GM23338 (cell line): ENCODE measurements at places on chromosomes 5 and 9. TPM values are rescaled to one million over a fixed set of nuclear protein-coding genes. Genes with fewer than 3 reads are reported as not detected.

CAVIN4 gene
- total RNA-seq: 6.0 and 7.9 TPM in 2 replicates

SLCO6A1 gene
- total RNA-seq: 3.1 TPM in 1 of 2 replicates, not detected in the other

DNA sequence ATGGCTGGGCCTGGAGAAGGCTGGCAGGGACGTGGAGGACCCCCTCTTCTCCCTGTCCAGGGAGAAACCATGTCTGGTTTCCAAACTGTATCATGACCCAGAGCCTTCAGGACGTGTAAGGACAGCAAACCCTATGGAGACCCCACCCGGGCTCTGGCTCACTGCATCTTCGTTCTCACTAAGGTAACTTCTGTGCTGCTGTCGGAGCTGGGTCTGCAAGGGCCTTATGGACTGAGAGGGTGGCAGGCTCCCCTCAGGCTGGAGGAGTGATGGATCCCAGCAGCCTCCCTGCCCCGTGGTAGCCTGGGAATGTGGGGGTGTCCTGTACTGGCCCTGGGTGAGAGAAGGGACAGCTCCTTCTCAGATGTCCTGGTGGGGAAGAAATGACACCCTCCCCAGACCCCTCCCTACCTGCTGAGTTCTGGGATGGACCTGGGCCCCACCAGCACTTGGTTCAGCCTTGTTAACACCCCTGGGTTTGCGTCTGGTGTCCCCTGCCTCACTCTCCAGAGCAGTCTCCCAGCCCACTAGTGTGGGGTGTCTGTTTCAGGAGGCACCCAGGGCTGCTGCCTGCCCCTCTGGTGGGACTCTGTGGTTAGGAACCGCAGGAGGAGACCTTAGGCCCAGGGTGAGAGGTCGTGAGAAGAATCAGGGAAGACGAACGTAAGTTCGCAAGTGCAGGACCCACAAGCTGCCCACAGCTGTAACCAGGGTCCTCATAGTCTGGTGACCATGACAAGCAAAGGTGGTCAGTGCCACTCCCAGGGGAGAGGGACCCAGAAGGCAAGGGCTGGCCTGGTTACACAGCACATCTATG, 6.6 kb downstream of the SPATA31E1 start:
- no peak for DNase-seq

POLR3G gene
- total RNA-seq: 130 and 147 TPM in 2 replicates

GRCh38 chr9:133475292-133476012, 3.4 kb downstream of the SLC2A6 start:
- no peak for DNase-seq

SHOC1 gene
- total RNA-seq: not detected in 2 replicates

DNA sequence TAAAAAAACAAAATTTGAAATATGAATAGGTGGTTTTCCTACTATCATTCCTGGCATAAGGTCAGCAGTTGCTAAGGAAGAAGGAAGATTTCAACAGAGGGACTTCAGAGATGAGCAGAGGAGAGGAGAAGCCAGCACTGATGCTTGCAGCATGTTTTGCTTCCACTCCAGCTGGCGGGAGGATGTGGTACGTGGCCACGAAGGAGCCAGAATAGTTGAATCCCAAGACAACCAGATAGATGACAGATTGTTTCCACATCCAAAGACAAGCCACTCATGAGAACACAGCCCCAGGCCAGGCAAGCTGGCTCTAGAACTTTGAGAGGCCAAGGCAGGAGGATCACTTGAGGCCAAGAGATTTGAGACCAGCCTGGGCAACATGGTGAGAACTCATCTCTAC, 15.1 kb downstream of the TIMD4 start:
- no peak for DNase-seq

- no peak for DNase-seq
Measured at GRCh38 chr5:2899311-2899710, 147.8 kb upstream of the IRX2 start.

- no peak for DNase-seq
Measured at GRCh38 chr5:29089591-29090130, 2051.3 kb upstream of the CDH9 start.
